DMS79 (cell line): ENCODE measurements at places on chromosomes 12 and 14.
A peak's percentile ranks its signal among the peaks of the same experiment; 100 is the strongest.

DNA sequence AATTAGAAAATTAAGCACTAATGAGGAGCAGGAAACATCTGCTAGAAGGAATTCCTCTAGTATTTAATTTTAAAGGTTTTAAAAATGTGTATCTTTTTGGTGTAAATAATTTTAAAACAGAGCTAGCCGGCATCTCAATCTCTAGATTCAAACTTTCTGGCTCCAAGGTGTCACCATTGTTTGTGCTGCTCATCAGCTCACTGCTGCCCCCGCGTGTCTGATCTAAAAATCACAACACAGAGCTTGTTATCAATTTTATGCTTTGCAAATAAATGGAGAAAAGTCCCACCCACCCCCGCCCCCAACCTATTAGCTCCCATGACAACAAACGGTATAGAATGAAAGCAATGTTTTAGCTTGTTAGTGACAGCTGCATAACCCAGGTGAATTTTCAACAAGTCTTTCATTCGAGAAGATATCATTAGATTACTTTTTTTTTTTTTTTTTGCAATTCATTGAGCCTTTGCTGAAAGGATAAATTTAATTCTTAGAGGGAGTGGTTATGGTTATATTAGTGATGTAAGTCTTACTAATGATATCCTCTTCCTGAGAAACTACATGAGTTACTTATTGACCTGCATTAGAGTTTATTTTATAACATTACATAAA is 11.3 kb upstream of the ABHD12B start:
- DNase-seq, result peak; percentile 80

DNA sequence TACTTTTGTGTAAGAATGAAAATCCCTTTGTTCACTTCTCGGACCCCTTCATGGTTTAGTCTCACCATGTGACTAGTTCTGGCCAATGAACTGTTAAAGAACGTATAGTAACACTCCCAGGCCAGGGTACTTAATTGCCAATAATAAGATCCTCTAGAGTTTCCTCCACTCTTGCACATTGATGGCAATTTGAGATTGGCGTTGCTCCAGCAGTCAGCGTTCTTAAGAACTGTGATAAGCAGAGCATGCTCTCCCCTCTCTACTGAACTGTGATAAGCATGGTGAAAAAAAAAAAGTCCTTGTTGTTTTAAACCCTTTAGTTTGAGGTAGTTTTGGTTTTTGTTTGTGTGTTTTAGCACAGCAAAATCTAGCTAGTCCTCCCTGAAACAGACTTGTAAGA is 854.5 kb downstream of the SLC6A15 start:
- DNase-seq, result no peak

- DNase-seq, result no peak
Observed at GRCh38 chr12:58206876-58207275, 265.5 kb downstream of the ATP23 start.

GRCh38 chr14:104287301-104288009 is 149.1 kb downstream of the KIF26A start:
- no peak for DNase-seq

DNA sequence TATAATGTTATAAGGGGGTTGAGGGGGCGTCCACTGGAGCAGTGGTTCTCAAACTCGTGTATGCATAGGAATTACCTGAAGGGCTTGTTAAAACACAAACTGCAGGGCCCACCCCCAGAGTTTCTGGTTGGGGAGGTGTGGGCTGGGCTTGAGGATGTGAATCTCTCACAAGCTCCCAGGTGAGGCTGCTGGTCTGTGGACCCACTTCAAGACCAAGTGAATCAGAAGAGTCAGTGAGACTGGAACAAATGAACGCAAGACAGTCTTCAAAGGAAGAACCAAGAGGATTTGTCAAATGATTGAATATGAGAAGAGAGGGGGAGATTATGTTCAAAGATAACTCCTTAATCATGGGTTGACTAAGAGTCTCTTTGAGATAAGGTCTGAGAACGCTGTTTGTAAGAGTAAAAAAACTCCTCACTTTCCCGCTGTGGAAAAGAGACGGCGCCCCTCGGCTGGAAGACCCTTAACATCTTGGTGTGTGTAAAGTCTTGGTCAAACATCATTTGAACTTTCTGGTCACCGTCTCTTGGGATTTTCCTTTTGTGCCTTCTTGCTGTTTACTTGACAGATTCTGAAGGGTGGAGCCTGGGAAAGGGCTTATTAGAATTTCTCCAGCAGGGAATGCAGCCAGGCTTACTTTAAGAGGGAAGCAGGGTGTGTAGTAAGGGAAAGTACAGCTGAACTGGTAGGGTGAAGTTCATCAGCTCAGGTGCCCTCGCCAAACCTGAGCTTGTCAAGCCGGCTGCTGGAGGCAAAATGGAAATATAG is 5.3 kb upstream of the FOXN3 start:
- DNase-seq, result no peak

DNA sequence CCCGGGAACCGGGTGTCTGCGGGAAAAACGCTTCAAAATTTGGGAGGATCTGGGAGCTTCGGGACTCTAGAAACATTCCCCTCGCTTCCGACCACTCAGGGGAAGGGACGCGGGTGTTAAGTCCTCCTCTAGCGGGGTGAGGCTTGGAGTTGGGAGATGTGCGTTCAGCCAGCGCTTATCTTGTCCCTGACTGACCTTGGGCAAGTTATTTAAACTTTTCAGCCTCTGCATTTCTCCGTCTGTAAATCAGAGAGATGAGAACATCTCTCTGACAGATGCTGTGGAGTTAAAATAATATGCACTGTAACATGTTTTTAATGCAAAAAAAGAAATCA is 76.9 kb upstream of the ANO4 start:
- DNase-seq, result no peak

- DNase-seq, result no peak
Observed at GRCh38 chr14:101905614-101906013, 58.8 kb upstream of the DYNC1H1 start.

DNA sequence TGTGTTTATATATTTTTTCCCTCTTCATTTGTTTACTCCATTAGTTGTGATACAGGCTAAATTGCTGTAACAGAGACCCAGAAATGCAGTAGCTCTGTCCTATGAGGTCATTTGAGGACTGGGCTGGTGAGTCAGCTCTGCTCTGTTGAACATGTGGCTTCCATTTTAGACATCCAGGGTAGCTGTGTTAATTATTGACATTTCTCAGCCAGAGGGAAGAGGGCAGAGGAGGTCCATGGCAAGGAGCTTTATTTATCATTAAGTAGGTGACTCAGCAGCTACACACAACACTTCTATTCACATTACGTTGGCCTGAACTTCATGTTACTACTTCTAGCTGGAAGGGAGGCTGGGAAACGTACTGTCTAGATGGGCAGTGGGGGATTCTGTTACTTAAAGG is 85.4 kb downstream of the PTCSC3 start:
- peak; percentile 44 for DNase-seq

DNA sequence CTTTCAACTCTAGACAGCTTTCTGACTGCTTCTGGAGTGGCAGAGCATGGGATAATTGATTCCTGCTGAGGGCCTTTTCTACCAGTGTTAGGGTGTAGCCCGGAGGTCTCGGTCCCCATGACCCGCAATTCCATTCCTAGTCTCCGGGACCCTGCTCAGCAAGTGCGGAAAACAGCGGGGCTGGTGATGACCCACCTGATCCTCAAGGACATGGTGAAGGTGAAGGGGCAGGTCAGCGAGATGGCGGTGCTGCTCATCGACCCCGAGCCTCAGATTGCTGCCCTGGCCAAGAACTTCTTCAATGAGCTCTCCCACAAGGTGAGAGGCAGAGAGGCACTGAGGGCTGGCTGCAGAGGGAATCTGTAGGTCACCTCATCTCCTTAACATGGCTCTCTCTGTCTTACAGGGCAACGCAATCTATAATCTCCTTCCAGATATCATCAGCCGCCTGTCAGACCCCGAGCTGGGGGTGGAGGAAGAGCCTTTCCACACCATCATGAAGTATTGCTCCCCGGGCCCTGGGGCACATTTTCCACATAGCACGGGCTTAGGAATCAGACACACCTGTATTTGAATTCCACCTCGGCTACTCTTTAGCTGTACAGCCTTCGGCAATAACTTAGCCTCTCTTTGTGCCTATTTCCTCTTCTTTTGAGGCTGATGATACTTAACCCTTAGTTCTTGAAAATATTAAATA is 5.6 kb upstream of the GAPDH start:
- DNase-seq, result no peak

- DNase-seq, result peak; percentile 35
Observed at GRCh38 chr12:26466726-26467125, 271.4 kb downstream of the SSPN start.

DNA sequence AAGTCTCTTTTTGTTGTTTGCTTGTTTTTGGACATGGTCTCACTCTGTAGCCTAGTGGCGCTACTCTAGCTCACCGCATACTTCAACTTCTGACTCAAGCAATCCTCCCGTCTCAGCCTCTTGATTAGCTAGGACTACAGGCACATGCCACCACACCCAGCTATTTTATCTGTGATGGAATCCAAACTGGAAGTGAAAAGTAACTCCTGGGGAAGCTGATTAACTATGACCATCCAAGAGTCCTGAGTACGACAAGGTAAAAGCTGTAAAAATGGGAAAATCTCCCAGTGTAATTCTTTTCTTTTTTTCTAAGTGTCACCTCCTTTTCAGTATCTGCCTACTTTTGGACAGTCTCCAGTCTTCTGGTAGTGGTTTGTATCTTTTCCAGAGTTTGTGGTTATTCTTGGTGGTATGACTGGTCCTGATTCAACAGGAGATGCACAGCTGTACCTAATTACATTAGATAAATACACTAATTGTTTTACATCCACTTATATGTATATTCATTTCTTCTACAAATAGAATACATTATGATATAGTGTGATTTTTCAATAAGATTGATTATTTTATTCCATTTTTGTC is 97.8 kb downstream of the SLC6A15 start:
- DNase-seq, result no peak

- no peak for DNase-seq
Observed at GRCh38 chr14:20578784-20579502, 8.9 kb downstream of the RNASE11 start.

GRCh38 chr12:5912437-5913334 is 32.4 kb downstream of the ANO2 start:
- DNase-seq, result no peak

DNA sequence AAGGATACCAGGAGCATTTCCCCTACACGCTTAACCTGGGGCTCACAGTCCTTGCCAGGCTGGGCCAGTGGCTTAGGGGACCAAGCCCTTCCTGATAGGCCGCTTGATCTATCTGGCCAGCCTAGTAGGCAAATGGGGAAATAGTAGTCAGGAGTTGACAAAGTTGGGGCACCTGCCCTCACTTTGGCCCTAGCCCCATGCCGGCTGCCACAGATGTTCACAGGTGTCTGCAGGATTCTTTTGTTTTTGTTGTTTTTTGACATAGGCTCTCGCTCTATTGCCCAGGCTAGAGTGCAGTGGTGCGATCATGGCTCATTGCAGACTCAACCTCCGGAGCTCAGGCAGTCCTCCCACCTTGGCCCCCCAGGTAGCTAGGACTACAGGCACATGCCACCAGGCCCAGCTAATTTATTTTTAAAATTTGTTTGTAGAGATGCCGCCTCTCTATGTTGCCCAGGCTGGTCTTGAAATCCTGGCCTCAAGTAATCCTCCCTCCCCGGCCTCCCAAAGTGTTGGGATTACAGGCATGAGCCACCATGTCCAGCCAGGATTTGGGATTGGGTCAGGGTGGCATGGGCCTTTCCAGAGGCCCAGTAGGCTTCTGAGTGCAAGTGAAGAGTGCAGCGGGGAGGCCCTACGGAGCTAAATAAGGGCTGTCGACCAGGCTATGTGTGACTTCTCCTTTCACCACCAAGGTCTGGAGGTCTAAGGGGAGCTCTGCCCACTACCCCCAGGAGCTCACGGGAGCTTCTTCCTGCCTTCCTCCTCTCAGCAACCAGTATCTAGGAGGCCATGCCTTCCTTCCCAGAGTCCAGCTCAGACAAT is 15.5 kb upstream of the HDAC7 start:
- DNase-seq, result no peak

- no peak for DNase-seq
Observed at GRCh38 chr14:92308716-92309115, 14.2 kb upstream of the SLC24A4 start.

DNA sequence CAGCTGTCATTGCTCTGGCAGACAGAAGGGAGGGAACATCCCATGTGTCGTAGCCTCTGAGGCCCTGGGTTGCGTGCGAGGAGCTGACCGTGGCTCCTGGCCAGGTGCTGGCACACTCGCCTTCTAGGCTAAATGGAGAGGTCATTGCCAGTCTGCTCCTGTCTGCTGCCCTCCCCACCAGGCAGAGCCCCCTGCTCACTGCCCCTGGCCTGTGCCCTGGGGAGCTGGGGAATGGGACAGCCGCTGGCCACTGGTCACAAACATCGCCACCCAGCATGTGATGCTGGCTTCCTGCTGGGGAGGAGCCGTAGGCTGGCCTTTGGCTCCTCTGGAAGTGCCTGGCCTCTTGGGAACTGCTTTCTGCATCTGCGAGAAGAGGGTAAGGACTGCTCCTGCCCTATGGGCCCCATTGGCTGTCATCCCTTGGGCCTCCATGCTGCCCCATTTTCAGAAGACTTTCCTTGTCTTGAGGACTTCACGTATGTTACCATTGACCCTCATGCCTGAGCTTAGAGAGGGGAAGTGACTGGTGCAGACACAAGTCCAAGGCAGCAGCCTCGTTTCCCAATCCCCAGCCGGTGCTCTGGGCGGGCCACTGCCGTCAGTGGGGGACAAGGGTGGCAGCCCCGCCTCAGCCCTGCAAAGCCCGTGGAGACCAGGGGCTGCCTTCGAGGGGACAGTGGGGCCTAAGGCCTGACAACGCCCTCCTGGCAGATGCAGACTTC is 2.0 kb upstream of the TNFAIP2 start:
- no peak for DNase-seq

GRCh38 chr14:68824207-68824516 is 31.3 kb upstream of the ZFP36L1 start:
- no peak for DNase-seq

- no peak for DNase-seq
Observed at GRCh38 chr12:119301379-119301778, 33.1 kb upstream of the CCDC60 start.

DNA sequence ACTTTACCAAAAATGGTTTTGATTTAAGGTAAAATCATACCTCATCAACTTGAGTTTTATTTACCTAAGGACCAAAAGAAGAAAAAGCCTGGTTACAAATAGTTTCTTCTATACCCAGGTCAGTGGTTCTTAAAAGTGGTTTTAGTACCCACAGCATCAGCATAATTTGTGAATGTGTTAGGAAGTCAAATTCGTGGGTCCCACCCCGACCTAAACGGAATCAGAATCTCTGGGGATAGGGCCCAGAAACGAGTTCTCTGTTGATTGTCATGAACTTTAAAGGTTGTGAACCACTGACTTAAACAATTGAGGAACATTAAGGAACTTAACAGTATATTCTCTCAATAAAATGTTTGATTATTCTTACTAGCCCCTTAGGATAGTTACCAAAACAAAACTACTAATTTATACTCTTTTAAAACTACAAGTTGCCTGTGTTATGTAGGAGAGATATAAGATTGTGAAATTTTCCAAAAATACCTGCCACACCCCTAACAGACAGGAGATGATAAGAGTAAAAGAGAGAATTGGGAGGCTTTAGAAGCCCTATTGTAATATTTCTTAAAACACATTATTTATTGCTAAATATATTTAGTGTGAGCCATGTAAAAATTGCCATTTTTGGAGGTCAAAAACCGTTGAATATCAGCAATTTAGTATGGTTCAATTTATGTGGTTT is 669 bp upstream of the SLC25A21 start:
- DNase-seq, result peak; percentile 57

GRCh38 chr14:82387699-82388098 is 854.0 kb upstream of the SEL1L start:
- DNase-seq, result no peak
